ENCODE measurements at places on chromosomes 3 and 15. TPM values are rescaled to one million over a fixed set of nuclear protein-coding genes. Genes with fewer than 3 reads are reported as not detected.

GPR62 gene
- polyA plus RNA-seq = not detected

- no peak for DNase-seq
Observed at GRCh38 chr15:69185216-69185615, 24.8 kb downstream of the GLCE start.

GRCh38 chr15:29131840-29132420 lies 137.7 kb downstream of the NSMCE3 start:
- no peak for DNase-seq

GRCh38 chr3:188242436-188243123 lies 88.6 kb downstream of the LPP start:
- no peak for DNase-seq
